Central memory CD8-positive, alpha-beta T cell (primary cell): ENCODE measurements at places on chromosomes 16 and 17.

DNA sequence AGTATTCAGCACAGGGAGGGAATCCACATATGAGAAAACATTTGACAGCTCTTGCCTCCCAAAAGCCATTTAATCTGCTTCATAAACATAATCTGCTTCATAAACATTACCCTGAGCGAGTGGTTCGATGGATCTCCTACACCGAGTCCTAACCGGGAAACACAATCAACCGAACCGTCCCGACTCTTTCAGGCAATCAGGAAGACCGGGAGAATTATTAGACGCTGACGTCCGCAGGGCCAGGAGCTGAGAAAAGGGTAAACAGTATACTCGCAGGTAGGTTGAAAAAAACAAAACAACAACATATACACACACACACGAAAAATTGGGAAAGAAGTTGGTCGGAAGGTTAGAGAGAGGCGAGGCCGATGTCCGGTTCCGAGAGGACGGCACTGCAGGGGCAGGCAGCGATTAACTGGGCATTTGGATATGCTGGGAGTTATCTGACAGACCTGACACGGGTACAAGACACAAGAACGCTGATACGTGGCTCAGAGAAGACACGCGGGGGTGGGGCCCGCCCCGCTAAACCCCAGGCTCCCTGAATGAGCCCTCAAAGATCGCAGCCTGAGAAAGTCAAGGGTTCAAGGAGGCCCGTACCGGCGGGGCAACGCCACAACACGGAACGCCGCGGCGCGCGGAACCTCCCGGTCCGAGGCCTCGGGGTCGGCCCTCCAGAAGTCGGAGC, 585 bp downstream of the AP1G1 start:
- no peak for DNase-seq

DNA sequence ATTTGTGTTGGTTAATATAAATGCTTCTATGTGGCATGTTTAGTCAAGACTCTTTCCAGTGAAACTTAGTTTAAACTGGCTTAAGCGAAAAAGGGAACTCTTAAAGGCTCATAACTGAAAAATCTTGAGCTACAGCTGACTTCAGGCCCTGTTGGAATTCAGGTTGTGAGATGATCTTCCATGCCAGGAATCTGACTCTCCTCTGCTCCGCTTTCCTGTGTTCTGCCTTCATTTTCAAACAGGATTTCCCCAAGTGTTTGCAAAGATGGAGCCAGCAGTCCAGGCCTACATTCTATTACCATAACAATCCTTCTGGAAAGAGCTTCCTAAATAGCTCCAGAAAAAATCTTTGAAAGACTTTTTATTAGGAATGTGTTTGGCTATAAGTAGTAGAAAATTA, 134.9 kb downstream of the NLK start:
- DNase-seq: no peak

DNA sequence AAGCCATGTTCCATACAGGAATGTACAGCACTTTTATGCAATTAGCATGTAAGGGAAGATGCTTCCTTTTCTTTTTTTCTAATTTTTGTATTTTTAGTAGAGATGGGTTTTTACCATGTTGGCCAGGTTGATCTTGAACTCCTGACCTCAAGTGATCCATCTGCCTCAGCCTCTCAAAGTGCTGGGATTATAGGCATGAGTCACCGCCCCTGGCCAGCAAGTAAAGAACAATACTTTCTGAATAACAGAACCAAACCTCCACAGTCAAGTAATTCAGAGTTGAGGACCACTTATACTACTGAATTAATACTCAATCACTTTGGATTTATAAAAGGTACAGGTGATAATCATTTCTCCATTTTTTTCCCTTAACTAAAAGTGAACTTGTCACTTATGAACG, 13.0 kb downstream of the C16orf87 start:
- no peak for DNase-seq

DNA sequence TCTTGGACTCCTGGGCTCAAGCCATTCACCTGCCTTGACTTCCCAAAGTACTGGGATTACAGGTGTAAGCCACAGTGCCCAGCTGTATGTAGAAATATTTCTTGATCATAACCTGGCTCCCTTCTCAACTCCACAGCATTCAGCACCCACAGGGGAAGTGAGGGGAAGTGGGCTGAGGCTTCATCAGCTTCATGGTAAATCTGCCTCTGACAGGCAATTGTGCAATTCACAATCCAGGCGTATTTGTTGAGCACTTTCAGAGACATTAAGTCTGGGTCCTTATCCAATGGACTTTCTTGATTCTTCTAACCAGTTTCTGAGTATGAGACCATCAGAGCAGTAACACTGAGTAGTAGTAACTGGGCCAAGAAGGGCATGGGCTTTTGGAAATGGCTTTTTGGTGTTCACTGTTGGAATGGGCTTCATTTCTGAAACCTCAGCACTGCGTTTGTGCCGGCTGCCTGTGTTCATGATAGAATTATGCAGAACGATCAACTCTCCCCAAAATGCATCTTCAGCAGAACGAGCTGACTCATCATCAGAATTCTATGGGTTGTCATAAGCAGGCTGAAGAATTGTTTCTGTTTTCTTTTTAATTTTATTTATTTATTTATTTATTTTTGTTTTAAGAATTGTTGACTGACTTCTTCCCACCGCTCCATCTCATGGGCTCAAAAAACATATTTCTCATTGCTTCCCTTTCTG, 28.9 kb downstream of the FAM20A start:
- DNase-seq: no peak

- DNase-seq: no peak
Measured at GRCh38 chr17:56113486-56113885, 39.8 kb upstream of the ANKFN1 start.

GRCh38 chr17:77419547-77420094, 278.9 kb downstream of the SEC14L1 start:
- DNase-seq: no peak

- no peak for DNase-seq
Measured at GRCh38 chr17:38449364-38449763, 21.1 kb downstream of the ARHGAP23 start.

GRCh38 chr17:29283961-29284360, 10.0 kb downstream of the NUFIP2 start:
- DNase-seq: no peak

DNA sequence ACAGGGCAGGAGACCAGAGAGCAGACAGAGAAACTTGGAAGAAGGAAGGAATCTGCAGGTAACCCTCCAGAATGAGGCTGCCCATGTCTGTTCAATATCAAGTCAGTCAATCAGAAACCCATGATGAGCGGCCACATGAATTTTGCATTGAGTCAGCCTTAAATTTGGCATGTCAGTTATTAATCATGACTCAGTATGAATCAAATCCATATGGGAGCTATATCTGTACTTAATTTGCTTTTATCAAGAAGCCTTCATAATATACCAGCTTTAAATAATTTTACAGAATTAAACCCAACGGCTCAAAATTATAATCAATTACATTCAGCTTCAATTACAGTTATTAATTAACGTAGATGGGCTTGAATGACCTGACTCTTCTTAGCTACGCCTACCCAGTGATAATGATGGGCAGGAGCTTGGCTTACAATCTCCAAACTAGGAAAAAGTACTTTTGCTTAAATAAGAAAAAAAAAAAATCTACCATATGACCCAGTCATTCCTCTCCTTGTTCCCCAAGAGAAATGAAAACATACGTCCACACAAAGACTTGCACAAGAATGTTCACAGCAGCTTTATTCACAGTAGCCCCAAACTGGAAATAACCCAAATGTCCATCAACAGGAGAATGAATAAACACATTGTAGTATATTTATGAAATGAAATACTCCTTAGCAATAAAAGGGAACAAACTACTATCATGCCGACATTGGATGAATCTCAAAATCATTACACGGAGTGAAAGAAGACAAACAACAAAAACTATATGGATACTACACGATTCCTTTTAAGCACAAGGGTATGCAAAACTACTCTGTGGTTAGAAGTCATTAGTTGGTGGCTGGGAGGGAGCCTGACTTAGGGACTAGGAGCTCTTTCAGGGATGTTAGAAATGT, 48.6 kb downstream of the SLC39A11 start:
- no peak for DNase-seq

GRCh38 chr17:3909257-3909656, 7.0 kb downstream of the P2RX1 start:
- DNase-seq: no peak

DNA sequence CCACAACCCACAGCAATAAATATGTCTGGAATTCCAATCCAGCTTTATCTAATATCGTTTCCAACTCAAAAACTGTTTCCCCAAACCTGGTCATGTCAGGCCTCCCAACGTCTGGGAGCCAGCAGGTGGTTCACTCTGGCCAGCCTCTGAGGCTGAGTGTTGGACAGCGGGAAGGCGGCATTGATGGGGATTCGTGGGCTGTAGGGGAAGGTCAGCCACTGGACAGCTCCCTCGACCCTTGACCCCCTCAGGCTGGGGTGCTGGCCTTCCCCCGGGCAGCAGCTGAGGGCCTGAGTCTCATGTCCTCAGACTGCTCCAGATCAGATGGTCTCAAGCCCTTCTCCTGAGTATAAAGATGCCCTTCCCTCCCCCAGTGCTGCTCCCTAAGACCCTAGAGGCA, 50.2 kb downstream of the SDK2 start:
- no peak for DNase-seq

GRCh38 chr17:27529230-27529796, 73.1 kb downstream of the KSR1 start:
- DNase-seq: no peak

DNA sequence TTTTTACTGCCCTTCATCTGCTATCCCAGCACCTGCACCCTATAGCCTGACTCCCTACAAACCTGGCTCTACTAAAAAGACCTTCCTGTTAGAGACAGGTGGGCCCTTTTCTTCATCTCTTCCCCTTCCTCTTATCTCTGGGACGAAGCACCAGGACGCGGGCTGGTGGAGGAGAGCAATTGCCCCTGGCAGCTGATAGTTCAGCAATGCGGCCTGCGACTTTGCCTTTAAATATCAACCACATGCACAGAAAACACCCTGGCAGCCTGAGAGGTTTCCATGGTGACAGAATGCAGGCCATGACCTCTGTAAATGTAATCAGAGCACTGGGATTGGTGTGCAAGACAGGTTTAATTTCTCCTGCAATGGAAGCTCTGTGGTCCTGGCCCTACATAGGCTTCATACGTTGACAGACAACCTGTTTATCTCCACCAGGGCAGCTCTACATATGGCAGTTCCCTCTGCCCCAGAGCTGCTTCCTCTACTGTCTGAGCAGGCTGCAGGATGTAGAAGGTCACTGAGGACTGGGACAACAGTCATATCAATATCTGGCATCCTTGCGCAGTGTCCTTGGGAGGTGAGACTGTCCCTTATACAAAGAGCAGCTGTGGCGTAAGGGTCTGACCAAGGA, 10.0 kb upstream of the SKAP1 start:
- peak; percentile 65 for DNase-seq

GRCh38 chr16:86231996-86232350, 278.4 kb upstream of the FOXF1 start:
- no peak for DNase-seq

DNA sequence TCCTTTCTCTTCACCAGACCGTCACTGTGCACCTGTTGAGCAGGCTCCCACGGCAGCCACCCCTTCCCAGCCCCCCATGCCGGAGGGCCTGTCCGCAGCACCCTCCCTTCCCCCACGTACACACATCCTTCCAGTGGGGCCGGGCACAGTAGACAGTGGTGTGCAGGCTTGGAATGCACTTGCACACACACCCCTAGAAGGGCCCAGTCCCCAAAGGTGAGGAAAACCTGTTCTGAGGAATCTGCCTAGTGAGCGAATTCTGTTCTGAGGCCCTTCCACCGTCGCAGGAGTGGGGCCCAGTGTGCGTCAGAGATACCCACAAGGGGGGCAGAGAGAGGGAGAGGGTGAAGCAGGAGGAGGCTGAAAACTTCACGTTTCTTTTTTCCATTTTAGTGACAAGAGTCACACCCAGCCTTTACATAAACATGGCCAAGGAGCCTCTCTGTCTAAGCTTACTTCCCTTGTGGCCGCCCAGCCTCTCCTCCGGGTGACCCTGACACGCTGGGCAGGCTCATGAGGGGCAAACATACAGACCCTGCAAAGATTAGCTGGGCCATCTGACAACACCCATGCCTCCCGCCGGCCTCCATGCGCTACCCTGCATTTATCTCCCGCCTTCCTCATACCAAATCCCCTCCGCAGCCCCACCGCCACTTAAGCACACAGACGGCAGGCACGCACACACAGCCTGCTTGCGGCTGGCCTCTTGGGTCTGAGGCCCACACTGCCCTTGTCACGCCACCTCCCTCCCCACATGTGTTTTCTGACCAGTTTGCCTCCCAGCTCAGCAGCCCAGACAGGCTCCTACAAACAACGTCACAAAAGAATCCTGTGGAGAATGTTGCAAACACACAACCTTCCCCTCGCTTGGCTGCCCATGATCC, 1.8 kb downstream of the ZBTB4 start:
- no peak for DNase-seq

GRCh38 chr17:29292071-29292991, 1.6 kb downstream of the NUFIP2 start:
- peak; percentile 23 for DNase-seq

DNA sequence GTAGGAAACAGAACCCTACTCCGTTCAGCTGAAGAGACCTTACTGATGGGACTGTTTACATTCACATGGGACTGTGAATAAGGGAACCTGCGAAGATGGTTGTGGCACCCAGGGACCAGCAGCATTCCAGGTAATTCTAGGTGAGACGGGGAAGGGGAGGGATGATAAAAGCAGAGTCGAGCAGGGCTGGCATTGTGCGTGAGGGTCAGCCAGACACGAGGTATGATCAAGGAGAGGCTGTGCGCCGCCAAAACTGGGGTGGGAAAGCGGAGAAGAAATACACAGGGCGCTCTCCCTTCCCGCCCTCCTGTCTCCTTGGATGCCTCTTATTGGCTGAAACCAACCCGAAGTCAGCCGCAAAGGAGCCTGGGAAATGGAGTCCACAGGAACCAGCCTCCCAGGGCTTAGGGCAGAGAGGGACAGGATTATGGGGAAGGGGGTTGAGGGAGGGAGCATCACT, 38.4 kb upstream of the CSNK2A2 start:
- DNase-seq: no peak

- DNase-seq: no peak
Measured at GRCh38 chr17:53721101-53721500, 101.6 kb upstream of the KIF2B start.

DNA sequence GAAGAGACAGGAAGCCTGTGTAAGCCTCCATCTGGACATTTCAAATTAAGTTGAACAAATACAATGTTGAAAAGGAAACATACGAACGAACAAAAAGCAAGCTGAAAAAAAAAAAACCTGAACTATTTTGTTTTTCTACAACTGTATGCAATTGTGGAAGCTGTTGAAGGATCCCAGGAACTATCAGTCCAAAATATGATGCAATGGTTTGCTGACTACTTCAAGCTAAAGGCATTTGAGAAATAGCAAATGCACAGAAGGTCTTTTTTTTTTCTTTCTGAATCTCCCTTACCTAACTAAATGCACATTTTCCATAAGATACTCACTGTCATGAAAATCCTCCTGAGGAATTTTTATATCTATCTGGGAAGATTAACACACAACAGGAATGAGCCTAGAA, 40.2 kb downstream of the MAF start:
- no peak for DNase-seq

DNA sequence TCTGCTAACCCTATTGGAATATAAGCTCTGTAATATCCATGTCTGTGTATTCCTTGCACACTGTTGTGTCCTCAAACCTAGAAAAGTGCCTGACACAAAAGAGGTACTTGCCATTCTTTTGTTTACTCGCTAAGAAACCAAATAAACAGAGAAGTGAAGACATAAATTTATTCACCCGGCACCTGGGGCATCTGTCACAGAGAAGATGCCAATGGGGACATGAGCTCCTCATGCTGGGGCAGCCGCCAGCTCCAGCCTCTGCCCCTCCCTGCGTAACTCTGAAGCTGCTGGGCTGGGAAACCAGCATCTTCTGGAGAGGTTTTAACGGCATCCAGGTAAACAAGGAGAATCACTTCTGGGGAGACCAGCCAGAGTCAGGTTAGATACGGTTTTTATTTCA, 15.1 kb upstream of the CDRT4 start:
- no peak for DNase-seq

GRCh38 chr17:39775031-39775430, 37.3 kb downstream of the GRB7 start:
- no peak for DNase-seq
